ENCODE measurements at places on chromosomes 3 and 15. TPM values are rescaled to one million over a fixed set of nuclear protein-coding genes. Genes with fewer than 3 reads are reported as not detected.

DNA sequence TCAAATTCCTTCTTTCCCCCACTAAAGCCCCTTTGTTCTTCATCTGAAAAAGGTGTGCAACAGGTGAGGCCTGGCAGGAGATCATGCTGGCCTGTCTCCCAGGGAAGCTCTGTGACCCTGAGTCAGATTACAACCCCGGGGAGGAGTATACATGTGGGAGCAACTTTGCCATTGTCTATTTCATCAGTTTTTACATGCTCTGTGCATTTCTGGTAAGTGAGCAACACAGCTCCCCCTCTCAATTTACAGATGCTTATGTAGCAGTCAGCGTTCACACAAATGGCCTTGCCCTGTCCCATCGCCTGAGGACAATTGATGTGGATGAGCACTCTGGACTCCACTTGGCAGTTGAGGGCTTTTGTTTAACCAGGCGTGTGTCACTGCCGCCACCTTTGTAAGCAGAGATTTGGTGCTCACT, 70.4 kb downstream of the CHDH start:
- DNase-seq = no peak

DNA sequence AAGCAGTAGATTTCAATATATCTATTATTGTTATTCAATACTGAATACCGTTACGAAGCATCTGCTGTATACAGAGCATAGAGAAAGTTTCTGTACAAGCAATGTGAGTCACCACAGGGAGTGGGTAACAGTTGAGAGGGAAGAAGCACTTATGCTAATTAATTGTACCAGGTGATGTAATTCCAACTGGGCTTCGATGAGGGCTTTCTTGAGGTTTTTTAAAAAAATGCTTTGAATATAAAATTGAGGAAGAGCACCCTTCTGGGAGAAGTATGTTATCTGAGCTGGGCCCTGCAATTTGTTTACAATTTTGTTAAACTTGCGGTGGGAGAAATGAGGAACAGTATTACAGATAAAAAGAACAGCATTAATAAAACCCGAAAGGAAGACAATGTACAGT, 197.9 kb downstream of the TPRG1 start:
- no peak for DNase-seq

DNA sequence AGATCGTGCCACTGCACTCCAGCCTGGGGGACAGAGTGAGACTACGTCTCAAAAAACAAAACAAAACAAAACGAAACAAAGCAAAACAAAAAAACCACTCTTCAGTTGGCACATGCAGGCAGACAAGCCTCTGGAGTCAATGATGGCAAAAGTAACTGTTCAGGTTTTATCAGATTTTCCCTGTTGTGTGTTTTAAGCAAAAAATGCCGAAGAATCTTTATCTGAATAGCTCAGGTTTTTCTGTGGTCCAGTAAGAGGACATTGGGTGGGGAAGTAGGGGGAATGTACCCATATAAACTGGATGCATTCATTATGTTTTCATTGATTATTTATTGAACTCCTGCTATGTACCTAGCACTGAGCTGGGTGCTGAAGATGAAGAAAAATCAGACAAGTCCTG, 20.8 kb upstream of the BCL2A1 start:
- DNase-seq = peak; percentile 71

DNA sequence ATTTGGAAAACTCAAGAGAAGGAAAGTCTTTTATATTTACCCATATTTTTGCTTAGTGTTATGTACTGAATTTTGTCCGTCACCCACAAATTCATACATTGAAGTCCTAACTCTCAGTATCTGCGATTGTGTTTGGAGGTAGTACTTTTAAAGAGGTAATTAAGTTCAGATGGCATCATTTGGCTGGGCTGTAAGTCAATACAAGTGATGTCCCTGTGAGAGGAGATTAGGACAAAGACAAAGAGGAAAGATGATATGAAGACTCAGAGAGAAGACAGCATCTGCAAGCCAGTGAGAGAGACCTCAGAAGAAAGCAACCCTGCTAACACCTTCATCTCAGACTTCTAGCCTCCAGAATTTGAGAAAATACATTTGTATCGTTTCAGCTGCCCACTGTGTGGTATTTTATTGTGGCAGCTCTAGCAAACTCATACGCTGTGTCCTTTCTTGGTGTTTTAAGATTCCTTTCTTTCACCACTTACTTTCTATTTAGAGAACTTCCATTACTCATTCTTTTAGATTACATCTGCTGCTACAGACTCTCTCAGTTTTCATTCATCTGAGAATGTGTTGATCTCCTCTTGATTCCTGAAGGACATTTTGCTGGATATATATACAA, 17.0 kb downstream of the LRCH3 start:
- peak; percentile 30 for DNase-seq

- no peak for DNase-seq
These were observed 168.6 kb downstream of the SHQ1 start for GRCh38 chr3:72679540-72680198.

GRCh38 chr3:174436367-174436766, 422.8 kb upstream of the NAALADL2 start:
- DNase-seq = no peak

- no peak for DNase-seq
These were observed 990.5 kb downstream of the OTOL1 start for GRCh38 chr3:162487138-162487537.

DNA sequence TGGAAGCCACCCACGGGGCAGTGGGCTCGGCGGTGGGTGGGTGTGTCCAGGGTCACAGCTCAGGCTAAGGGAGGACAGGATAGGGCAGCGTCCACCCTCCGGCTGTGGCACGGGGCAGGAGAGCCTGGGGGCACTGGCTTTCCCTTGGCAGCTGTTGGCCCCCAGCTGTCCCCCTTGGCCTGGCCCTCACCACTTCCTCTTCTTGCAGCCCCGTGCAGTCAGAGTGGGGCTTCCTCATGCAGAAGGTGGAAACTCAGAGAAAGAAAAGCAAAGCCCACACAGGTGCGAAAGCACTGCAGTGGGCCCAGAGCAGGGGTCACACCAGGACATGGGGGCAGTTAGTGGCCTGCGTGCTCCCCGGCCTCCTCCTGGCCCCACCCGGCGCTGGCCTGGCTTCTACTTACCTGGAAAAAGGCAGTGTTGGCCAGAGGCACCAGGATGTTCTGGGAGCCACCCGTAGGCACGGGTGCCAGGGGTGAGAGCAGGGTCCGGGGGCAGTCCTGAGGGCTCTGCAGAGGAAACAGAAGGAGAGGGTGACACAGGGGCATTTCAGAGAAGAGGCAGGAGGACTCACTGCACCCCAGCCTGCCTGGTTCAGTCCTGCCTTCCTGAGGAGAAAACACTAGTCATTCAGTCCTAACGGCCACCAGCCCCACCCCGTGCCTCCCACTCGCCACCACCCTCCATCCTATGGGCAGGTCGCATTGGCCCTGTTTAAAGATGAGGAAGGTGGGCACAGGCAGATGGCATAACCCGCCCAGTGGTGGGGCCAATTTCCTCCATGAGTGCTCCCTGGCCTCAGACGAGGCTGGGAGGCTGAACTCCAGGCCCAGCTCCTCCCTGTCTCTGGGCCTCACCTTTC, 28.3 kb downstream of the PLXND1 start:
- DNase-seq = no peak

DNA sequence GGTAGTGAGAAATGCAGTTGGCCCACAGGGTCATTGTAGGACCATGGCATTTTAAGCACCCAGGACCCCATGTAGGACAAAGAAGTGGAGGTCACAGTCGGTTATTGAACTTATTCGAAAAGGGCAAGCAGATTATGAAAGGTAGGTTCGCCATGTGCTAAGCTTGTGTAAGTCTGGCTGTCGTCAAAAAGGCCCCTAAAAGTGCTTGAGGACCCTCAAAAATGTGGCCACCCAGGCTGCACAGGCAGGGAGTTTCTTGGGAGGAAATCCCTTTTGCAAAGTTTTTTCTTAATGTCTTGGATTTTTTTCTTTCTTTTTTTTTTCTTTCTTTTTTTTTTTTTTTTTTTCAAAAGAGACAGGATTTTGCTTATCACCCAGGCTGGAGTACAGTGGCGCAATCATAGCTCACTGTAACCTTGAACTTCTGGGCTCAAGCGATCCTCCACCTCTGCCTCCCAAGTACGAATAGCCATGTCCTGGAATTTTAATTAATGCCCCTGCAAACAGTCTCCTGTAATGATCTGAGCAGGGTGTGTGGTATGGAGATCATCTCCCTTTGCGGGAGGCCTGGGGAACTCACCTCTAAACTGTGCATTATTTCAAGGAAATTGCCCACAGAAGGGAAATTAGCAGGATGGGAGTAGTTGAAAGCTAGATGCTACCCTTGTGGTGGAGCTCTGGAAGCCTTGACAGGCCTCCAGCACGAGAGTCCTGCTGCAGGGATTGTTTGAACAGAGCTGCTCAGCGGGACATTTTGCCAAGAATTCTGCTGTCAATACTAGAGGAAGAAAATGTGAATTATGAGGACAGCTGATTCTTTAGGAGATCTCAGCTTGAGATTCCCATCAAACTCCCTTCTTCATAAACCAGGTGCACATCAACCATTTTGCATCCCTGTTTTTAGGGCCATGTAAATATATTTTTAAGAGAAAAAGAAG, 28.4 kb downstream of the THSD4 start:
- no peak for DNase-seq

DNA sequence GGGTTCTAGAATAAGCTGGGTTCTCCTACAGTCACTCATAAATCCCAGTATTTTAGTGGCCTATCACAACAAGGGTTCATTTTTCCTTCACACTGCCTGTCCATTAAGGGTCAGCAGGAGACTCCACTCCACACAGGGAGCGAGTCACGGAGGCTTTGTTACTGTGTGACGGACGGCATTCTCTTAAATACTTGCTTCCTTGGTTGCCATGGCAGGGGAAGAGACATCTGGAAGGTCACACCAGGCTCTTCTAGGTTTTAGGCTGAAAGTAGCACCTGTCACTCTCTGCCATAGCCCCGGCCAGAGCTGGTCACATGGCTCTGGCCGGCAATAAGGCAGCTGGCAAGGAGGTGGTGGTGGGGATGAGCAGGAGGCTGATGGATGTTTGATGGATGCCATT, 89.4 kb upstream of the ANKRD34C start:
- DNase-seq = no peak

DNA sequence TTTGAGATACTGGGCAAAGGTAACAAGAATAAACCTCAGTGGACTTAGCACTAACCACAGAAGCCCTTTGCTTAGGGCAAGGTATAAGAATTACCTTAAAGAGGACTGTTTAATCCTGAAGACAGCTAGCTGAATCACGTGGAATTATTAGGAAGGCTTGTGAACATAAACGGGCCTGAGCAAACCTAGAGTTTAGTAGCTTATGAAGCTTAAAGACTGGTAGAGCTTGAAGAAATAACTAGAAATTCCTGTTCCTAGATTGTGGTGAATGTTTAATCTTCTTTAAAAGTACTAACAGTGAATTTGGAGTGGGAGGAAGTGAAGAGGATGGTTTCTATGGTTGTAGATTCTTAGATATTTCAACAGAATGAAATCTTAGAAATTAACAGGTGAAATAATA, 428.9 kb upstream of the THRB start:
- DNase-seq = no peak

DNA sequence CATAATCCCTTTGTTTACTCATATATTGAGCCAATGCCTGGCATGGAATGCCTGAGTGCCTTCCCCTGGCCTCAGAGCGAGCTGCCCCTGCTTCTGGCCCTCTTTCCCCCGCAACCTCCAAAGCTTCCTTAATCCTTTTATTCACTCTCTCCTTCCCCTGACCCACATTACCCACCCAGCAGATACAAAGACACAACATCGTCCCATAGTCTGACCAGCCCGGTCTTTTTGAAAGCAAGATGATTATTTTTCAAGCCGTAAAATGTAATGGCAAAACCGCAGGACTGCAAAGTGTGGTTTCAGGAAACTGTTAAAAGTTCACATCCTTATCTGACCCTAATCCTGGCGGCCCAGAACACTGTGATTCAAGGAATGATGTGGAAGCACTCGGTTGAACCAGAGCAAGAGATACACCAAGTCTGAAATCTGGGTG, 78.4 kb upstream of the LRTM1 start:
- peak; percentile 43 for DNase-seq

LRRIQ4 gene
- total RNA-seq = 0.29 TPM

PCOLCE2 gene
- 21.4 TPM for total RNA-seq

SLC2A2 gene
- total RNA-seq = not detected

Data from osteoblast (primary cell).